ENCODE measurements at places on chromosomes 16 and 17.
A peak's percentile ranks its signal among the peaks of the same experiment; 100 is the strongest.

GRCh38 chr17:53680745-53681144 is 142.0 kb upstream of the KIF2B start:
- no peak for DNase-seq

DNA sequence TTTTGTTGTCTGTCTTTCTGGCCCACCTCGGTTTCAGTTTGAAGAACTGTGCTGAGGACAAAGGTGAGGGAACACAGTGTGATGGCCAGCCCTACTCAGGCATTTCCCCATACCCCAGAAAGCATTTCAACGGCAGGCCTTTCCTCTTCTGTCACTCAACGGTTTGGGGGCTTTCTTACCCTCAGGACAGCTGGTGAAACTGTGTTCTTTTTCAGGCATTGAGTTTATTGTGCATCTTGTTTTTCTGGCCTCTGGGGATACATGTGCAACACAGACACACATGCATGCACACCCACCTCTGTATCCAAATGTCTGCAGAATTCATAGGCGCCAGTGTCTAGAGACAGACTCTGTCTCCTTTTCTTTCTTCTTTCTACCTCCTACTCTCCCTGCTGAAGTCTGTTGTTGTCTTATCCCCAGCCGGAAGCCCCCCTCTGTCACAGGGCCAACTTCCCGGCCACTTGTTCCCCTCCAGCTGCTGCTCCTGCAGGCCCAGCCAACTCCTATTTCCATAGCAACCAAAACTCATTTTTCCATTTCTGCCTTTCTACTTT is 17.0 kb downstream of the CHD9 start:
- DNase-seq, result no peak

DNA sequence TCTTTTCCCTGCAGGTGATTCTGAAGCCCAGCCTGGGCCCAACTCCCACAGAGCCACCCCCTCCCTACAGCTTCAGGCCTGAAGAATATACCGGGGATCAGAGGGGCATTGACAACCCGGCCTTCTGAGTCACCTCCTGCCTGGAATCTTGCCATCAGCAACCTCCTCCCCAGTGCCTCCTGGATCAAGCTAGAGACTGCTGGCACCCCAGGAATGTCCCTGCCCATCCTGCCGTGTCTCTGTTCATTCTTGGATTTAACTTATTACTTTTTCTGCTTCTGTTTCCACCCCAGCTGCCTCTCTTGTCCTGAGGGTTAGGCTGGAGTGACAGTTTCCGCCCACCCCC is 4.9 kb downstream of the TMEM92 start:
- no peak for DNase-seq

DNA sequence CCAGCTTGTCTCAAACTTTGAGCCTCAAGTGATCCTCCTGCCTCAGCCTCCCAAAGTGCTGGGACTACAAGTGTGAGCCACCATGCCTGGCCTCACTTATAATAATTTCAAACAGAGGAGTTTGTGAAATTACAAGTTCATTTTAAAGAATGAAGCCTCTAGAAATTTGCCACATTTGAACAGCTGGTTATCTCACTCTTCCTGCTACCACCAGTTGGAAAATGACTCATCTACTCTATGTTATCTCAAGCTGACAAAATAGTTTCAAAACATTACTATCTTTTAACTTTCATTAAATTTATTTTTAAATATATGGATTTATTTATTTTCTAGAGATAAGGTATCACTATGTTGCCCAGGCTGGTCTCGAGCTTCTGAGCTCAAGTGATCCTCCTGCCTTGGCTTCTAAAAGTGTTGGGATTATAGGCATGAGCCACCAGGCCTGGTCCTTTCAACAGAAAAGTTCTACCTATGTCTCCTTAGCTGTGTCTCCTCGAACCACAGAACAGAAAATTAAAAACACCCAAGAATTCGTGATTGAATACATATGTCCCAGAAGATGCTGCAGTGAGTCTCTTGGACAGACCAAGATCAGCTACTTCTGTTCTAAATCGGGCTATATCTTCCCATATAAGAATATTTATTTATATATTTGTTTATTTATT is 47.6 kb downstream of the MYH13 start:
- DNase-seq, result no peak

DNA sequence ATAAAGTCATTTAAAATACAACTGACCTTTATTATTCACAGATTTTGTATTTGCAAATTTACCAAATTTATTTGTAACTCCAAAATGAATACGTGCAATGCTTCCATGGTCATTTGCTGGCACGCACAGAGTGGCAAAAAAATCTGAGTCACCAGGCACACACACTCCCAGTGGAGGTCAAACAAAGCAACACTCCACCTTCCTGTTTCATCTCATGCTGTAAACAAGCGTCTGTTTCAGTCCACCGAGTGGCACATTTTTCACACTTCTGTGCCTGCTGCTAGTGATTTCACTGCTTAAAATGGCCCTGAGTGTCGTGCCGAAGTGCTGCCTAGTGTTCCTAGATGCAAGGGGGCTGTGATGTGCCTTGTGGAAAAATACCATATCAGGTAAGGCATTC is 17.8 kb upstream of the ITGAE start:
- no peak for DNase-seq

GRCh38 chr16:86244158-86244557 is 266.2 kb upstream of the FOXF1 start:
- no peak for DNase-seq

DNA sequence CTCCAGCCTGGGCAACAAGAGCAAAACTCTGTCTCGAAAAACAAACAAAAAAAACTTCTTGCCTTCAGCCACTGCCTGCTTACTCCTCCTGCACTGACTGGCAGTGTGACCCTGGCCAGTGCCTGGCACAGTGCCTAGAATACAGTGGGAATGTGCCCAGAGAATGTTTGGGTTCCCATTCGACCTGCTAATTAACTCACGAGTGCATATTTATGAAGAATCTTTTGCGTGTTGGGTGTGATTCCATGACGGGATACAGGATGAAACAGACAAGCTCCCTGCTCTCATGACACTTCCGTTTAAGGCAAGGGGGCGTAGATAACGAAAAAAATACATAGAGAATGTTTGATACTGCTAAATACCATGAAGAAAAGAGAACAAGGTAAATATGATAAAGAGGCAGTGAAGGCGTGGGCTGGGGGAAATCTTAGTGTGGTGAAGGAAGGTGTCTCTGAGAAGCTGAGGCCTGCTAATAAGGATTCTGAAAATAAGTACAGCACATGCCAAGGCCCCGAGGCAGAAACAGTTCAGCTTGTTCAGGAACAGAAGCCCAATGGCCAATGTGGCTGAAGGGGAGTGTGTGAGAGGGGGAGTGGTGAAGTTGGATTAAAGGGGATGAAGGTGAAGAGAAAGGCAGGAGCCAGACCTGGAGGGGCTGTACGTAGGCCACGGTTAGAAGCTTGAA is 4.3 kb downstream of the ABI3 start:
- DNase-seq, result no peak

GRCh38 chr17:76949913-76950695 is 81.9 kb downstream of the MGAT5B start:
- no peak for DNase-seq

DNA sequence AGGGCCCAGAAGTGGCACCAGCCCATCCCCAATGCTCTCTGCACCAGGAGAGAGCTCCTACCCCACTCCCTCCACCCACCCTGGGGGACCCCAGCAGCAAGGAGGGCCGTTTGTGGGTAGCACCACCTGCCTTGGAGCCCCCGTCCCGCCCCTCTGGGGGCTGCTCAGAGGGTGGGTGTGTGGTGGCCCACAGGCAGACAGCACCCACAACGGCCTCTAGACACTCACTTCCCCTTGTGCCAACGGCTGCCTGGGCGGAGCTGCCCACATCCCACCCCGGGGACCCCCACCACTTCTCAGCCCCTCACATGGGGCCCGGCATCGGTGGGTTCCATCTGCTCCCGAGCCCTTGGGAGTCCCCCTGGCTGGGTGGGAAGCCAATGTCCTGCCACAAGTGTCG is 33.3 kb downstream of the BAHCC1 start:
- no peak for DNase-seq

DNA sequence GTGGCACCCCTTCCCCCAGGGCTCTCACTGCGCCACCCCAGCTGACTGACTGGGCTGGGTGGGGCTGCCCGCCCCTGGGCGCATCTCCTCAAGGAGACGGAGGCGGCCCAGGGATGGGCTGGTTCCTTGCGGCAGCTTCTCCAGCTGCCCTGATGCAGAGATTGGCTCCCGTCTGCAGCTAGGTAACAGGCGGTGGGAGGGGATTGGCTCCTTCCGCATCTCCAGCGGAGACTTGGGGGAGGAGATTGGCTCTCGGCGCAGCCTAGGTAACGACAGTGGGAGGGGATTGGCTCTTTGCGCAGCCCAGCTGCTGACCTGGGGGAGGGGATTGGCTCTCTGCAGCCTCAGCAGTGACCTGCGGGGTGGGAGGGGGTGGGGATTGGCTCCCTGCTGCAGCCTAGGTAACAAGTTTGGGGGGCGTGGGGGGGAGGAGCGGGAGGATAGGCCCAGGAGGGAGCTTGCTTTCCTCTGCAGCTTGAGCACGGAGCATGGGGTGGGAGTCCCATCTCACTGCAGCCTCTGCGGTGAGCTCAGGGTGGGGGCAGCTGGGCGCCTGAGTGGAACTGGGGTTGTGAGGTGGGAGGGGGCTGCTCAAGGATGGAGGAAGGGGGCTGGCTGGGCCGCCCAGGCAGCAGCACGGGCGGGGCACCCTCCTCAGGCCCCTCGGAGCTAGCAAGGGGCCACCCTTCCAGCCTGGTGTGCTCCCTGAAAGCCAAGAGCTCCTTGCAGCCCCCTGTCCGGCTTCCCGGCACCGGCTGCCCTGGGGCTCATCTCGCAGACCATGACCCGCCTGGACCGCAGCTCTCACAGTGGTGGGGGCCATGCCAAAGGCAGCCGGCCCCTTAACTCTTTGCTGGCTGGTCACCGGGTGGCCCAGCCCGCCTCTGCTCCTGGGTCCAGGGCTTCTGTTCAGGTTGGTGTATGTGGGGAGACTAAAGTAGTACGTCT is 6.4 kb downstream of the NFE2L1 start:
- DNase-seq, result peak; percentile 57

DNA sequence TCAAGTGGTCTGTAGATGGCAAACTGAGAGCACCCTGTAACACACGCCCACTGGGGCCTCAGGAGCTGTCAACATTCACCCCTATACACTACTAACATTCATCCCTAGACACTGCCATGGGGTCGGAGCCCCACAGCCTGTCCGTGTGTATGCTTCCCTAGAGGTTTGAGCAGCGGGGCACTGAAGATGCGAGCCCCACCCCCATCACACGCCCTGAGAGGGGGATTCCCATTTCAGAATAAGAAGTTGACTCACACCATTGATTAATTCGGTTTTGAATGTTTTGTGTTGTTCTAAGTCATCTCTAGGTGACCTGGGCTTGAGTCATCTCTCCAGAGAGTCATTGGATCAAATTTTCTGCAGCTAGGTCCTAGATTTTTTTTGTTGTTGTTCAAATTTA is 37.3 kb upstream of the MMD start:
- DNase-seq, result no peak

- no peak for DNase-seq
Measured at GRCh38 chr17:10815319-10815718, 11.4 kb upstream of the TMEM238L start.

GRCh38 chr17:50501054-50501453 is 7.2 kb upstream of the MYCBPAP start:
- no peak for DNase-seq

DNA sequence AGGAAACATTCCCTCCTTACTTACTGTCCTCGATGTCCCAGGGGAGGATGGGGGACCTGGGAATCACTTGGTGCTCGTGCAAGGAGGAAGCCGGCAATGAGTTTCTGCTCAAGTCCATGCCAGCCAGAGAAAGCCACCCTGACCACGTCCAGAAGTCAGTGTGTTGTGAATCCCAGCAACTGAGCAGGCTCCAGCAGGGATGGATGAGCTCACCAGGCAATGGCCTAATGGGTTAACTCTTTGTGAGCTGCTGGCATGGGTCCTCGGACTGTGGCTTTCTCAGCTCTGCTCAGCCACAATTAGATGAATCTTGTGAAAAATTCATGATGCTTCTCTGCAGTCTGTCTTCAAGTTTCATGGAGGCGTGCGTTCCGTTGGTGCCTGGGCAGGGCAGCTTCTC is at the start of gene PIRT:
TSS of gene PIRT (minus strand) at position 167 of the 400 bp plus-strand sequence. CDS start 12,442 bp downstream, outside the sequence.
- DNase-seq, result no peak

GRCh38 chr17:58311429-58311894 is 17.1 kb downstream of the TSPOAP1 start:
- DNase-seq, result no peak

DNA sequence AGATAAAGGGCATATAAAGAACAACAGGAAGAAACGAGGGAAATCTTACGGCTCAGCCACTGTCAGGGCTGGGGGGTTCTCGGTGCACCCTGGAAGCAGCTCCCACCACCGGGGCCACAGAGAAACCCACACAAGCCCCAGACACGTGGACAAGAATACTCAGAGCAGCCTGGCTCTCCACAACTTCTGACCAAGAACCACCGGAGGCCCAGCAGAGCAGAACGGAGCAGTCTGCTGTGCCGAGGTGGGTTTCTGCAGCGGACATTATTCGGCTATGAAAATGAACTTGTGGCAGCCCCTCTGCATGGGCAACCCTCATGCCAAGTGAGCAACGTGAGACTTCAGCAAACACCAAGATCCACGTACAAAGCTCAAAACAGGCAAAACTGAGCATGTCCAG is 6.8 kb downstream of the DNASE1 start:
- no peak for DNase-seq

- no peak for DNase-seq
Measured at GRCh38 chr17:68319410-68320162, 28.3 kb downstream of the ARSG start.

GRCh38 chr17:61361084-61361483 is 38.6 kb upstream of the TBX2 start:
- DNase-seq, result peak; percentile 53

DNA sequence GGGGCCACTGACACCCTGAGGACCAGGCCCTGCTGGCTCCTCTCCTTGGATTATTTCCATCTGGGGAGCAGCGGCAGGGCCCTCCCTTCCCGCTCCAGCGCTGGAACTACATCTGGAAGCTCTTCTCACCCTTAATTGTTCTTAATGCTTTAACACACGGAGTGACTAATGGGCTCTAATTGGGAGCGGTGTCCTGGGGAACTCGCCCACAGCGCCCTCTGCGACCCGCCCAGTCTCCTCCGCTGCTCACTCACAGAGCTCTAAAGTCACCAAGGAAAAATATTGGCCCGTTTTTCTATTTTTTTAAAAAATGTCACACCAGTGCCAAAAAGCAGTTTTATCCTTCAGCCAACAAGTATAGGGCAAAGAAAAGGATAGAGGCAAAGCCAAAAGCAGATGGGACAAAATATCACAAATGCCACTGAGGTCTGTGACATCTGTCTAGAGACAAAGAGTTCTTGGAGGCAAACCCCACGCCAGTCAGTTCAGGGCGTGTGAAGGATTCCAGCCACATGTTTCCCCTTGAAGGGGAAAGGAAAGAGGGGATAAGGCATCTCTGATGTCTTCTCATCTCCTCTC is 134.7 kb downstream of the RBFOX3 start:
- DNase-seq, result no peak

DNA sequence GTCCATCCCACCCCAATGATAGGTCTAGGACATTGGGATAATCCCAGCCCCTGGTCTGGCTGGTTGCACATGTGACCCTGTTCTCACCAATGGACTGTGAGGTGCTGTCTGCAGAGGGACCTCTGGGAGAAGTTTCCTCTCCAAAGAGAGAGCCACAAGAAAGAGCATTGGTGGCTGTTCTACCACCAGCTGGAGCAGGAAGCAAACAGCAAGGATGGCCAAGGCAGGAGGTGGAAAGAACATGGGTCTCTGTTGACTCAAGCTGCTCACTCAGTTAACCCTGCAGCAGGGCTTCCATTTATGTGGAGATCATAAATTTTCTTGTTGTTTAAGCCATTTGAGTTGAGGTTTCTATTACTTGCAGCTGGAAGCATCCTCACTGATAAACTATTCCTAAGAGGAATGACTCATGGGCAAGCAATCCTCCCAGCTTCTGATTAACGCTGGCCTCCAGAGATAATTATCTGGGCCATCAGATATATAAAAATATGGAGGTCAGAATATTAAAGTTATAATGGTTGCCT is 52.6 kb downstream of the CYB5B start:
- peak; percentile 89 for DNase-seq
